ENCODE measurements at places on chromosomes 2 and 18. TPM values are rescaled to one million over a fixed set of nuclear protein-coding genes. Genes with fewer than 3 reads are reported as not detected.

The REG3A gene
- not detected for total RNA-seq

The PLEKHA3 gene
- total RNA-seq = 31.7 TPM

The CDH2 gene
- total RNA-seq = 0.17 TPM

The CFC1 gene
- not detected for total RNA-seq

The SP140 gene
- 110 TPM for total RNA-seq

The SLC35G4 gene
- not detected for total RNA-seq

The TMEM247 gene
- total RNA-seq = not detected

The ANKRD30BL gene
- not detected for total RNA-seq

The MSTN gene
- not detected for total RNA-seq

Data from activated CD8-positive, alpha-beta memory T cell treated with anti-CD3 and anti-CD28 coated beads for 36 hours (primary cell).